ENCODE measurements at places on chromosomes 6 and 20.

- peak; percentile 56 for DNase-seq
These were observed 6.0 kb upstream of the LATS1 start for GRCh38 chr6:149723771-149724417.

DNA sequence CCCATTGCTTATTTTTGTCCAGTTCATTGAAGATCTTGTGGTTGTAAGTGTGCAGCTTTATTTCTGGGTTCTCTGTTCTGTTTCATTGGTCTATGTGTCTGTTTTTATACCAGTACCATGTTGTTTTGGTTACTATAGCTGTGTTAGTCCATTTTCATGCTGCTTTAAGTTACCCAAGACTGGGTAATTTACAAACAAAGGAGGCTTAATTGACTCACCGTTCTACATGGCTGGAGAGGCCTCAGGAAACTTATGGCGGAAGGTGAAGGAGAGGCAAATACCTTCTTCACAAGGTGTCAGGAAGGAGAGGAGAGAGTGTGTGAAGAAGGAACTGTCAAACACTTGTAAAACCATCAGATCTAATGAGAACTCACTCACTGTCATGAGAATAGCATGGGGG is 29.9 kb upstream of the FERMT1 start:
- no peak for DNase-seq

DNA sequence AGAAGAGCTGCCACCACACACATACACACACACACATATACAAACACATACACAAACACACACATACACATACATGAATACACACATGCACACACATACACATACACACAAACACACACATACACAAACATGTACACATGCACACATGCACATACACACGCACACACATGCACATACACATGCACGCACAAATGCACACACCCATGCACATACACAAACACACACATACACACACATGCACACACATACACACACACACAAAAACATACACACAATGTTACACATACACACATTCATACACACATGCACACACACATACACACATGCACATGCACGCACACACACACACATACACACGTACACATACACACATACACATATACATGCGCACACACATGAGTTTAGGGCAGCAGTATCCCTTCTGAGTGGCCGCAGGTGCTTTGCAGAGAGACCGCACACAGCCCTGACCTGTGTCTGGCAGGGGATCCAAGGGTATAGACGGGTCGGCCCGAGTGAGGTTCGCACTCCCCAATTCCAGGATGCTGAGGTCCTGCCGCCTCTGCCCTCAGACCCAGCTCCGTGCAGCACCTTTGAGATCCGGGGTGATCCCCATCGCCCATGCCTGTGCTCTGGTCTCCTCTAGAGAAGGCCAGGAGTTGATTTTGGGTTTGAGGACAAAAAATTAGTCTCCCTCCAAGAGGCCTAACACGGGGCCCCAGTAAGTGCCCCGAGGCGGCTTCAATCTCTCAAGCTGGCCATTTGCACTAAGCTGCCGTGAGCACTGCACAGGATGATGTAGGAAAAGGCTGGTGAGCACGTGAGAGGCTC is 56.8 kb downstream of the TMEM242 start:
- DNase-seq, result no peak

- DNase-seq, result no peak
These were observed 3.7 kb upstream of the RNASET2 start for GRCh38 chr6:166959911-166960608.

DNA sequence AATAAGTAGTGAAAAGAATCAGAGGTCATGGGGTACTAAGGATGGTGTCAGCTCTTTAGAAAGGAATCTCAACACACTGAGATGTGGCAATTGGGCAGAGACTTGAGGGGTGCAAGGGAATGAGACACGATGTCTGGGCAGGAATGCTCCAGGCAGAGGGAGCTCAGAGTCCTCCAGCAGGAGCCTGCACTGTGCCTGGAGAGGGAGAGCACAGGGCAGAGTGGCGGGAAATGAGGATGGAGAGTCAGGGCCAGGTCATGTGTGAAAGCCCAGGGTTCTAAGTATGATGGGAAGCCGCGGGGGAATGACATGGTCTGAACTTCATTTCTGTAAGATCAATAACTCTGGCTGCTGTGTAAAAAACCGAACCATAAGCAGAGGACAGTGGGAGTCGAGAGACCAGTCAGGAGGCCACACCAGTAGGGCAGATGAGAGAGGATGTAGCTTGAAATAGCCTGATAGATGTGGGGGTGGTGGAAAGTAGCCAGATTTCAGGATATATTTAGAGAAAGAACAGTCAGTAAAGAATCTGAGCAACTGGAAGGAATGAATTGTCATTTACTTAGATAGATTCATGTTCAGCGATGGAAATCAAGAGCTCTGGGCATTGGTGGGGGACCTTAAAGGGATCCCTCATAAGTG is 133.4 kb upstream of the DTNBP1 start:
- no peak for DNase-seq

DNA sequence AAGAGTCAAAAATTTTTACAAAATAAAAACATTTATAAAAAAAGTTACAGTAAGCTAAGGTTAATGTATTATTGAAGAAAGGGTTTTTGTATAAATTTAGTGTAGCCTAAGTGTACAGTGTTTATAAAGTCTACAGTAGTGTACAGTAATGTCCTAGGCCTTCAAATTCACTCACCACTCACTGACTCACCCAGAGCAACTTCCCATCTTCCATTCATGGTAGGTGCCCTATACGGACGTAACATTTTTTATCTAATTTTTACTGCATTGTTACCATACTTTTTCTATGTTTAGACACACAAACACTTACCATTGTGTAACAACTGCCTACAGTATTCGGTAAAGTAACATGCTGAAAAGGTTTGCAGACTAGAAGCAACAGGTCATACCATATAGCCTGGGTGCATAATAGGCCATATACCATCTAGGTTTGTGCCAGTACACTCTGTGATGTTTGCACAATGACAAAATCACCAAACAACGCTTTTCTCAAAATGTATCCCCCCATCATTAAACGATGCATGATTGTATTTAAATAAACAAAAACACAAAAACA is 6.0 kb downstream of the MTFR2 start:
- no peak for DNase-seq

All from CMK (cell line).